PC-9 (cell line): ENCODE measurements at places on chromosomes 2 and 18. TPM values are rescaled to one million over a fixed set of nuclear protein-coding genes. Genes with fewer than 3 reads are reported as not detected.

CENPA gene
- total RNA-seq, result 43.6 and 48.8 TPM in 2 replicates

MEP1B gene
- total RNA-seq, result not detected in 2 replicates

KCTD18 gene
- 19.6 and 24.0 TPM in 2 replicates for total RNA-seq

NHEJ1 gene
- total RNA-seq, result 9.8 and 11.2 TPM in 2 replicates

CXCR2 gene
- total RNA-seq, result not detected in 2 replicates

CDCA7 gene
- 26.1 and 34.2 TPM in 2 replicates for total RNA-seq

CNGA3 gene
- not detected in 2 replicates for total RNA-seq

TDRD15 gene
- 1.9 and 2.9 TPM in 2 replicates for total RNA-seq

KLHL30 gene
- total RNA-seq, result 0.80 and 1.2 TPM in 2 replicates

ZNF396 gene
- total RNA-seq, result 1.9 and 2.0 TPM in 2 replicates
